ENCODE measurements at places on chromosomes 13 and 19.
A peak's percentile ranks its signal among the peaks of the same experiment; 100 is the strongest.

GRCh38 chr19:41411968-41412265 lies 14.3 kb downstream of the BCKDHA start:
- no peak for DNase-seq

- DNase-seq, result peak; percentile 96
Measured at GRCh38 chr19:12867120-12868099, 13.8 kb downstream of the DNASE2 start.

DNA sequence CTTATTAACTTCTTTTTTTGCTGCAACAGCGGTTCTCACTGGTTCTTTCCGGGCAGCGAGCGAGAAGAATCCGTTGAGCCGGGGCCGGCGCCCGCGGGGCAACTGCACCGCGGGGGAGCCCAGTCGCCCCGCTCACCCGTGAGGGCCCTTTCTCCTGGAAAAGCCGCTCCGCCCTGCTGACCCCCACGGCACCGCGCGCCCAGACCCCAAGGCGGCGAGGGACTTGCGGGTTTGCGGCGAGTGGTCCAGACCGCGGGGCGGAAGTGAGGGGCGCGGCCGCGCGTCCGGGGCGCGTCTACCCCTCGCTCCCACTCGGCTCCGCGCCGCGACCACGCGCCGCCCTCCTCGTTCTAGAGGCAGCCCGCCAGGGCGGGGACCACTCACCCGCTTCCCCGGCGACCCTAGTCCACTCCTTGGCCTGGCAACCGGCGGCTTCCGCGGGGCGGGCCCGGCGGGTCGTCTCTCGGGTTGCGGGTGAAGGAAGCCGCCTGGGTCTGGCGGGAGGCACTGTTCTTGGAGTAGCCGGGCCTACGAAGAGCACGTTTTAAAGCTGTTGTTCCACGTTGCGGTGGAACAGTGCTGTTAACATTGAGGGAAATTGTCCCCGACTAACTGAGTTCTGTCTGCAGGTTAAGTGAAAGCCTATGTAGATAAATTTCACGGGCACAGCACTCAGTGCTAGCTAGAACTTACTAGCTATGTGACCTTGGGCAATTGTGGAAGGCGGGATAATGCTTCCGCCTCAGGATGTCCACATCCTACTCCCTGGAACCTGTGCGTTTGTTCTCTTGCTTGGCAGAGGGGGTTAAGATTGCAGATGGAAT lies at the start of gene NEK3:
NEK3 (minus strand) TSS at position 439 of the 824 bp plus-strand sequence. CDS start 3,406 bp downstream, outside the sequence.
- peak; percentile 86 for DNase-seq

- DNase-seq, result no peak
Measured at GRCh38 chr19:27770095-27770494, 1442.9 kb downstream of the UQCRFS1 start.

GRCh38 chr19:43684326-43684725 lies 14.4 kb upstream of the PLAUR start:
- no peak for DNase-seq

- no peak for DNase-seq
Measured at GRCh38 chr13:86710896-86711295, 911.7 kb upstream of the SLITRK6 start.

DNA sequence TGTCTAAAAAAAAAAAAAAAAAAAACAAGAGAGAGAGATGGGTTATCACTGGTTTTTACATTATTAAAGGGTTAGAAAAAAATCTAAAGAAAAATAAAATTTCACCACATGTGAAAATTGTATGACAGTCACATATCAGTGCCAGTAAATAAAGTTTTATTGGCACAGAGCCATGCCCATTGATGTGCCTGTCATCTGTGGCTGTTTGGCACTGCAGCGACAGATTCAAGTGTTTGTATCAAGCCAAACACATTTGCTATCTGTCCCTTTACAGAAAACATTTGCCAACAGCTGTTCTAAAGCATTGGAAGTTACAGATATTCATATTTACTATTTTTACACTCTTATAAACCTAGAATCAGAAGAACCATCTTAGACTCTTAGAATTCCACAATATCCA lies 16.3 kb downstream of the FCHO1 start:
- DNase-seq, result no peak

GRCh38 chr19:15456871-15457700 lies 7.3 kb downstream of the RASAL3 start:
- DNase-seq, result peak; percentile 74

DNA sequence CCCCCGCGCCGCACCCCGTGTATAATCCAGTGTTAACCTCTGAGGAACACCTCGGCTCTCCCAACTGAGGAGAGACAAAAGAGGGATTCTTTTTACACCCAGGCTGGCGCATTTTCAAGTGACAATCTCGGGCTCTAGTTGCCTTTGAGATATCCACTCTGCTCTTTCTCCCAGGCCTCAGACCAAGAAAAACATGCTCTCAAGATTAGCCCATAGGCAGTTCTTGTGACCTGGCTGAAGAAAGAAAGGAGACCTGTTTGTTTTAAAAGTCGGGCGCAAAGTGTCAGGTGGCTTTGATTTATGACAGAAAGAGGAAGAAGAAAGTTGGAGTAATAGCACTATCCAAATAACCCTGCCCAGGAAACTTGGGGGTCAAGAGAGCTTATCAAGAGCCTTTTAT lies 27.3 kb downstream of the SHISA2 start:
- peak; percentile 37 for DNase-seq

DNA sequence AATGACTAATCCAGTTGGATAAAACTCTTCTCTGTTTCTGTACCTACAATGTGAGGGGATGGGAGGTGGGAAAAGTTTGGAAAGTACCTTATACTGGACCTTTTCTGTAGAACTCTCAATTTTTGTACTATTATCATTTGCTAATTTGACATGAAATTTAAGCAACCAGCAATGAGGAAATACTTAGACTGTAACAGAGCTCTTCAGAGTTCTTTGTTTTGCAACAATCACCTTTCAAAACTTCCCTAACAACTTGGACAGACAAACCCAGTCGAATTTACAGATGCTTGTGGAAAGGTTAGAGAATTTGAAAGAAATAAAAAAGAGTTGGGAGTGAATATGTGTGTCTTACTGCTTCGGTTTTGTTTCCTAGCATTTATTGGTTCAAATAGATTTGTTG lies 16.8 kb downstream of the KBTBD7 start:
- DNase-seq, result no peak

GRCh38 chr13:67308004-67308772 lies 78.1 kb upstream of the PCDH9 start:
- DNase-seq, result no peak

- DNase-seq, result no peak
Measured at GRCh38 chr13:96650301-96650886, 343.9 kb downstream of the OXGR1 start.

GRCh38 chr13:95573221-95573620 lies 20.7 kb downstream of the CLDN10 start:
- DNase-seq, result no peak

DNA sequence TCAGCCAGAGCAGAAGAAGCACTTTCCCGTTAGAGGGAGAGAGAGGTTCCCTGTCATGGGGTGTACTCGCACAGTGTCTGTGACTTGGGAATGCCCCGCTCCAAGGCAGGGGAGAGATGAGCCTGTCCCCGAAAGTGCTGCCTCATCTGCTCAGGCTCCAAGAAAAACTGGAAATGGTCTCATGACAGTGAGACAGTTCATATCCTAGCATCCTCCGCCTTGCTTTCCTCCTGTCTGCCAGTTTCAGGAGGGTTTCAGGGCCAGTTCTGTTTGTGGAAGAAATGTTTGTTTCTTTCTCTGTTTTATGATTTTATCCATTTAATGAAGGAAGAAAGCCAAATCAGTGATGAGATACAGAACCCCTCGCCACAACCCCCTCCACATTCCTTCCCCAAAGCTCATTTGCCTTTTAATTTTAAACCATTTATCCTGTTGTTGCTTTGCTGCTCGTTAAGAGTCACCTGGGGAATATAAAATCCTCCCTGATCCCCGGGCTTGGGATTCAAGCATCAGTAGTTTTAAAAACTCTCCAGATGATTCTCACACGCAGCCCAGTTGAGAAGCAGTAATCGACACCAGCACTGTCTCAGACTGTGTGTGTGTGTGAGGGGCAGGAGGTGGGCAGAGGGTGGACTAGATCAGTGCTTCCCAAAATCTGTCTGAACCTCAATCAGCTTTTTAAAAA lies 144.6 kb upstream of the UBL3 start:
- DNase-seq, result no peak

- no peak for DNase-seq
Measured at GRCh38 chr13:31199527-31199848, 287 bp upstream of the B3GLCT start.

- no peak for DNase-seq
Measured at GRCh38 chr13:74115133-74115532, 19.1 kb downstream of the KLF12 start.

DNA sequence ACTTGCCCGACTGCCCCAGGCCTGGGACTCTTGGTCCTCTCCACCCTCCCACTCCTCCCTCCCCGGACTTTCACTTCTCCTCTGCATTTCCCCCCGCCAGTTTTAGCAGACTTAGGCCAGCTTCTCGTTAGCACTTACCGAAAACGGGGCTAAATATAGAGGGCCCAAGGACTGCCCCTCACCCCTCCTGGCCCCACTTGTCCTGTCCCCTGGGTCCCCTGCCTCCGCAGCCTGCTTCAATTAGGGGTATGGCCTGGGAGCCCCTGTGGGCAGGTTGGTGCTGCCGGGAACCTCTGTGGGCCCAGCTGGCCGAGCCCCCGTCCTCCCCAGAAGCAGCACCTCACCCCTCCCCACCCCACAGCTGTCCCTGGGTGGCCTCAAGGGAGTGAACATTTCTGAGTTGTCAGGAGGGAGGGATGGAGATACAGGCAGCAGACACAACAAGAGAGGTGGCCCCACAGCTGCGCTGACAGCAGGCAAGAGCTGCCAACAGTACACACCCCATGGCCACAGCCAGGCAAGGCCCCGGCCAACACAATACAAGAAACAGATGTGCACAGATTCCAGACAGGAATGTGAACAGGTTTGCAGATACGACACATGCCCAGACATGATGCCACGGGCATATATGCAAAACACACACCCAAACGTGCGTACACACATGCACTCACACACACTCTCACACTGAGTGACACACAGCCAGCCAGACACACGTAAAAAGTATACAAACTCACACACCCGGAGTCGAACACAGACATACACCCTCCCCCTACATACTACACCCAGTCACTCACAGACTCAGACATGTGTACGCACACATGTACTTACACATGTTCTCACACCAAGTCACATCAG lies 2.6 kb downstream of the POU2F2 start:
- no peak for DNase-seq

DNA sequence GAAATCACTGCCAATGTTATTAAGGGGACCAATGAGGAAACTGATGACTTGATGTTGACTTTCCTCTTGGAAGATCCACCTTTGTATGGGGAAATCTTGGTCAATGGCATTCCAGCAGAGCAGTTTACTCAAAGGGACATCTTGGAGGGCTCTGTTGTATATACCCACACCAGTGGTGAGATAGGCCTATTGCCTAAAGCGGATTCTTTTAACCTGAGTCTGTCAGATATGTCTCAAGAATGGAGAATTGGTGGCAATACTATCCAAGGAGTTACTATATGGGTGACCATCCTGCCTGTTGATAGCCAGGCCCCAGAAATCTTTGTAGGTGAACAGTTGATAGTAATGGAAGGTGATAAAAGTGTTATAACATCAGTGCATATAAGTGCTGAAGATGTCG lies 3.4 kb downstream of the FREM2 start:
- DNase-seq, result no peak

- no peak for DNase-seq
Measured at GRCh38 chr13:30071969-30072817, 221.8 kb upstream of the UBL3 start.

DNA sequence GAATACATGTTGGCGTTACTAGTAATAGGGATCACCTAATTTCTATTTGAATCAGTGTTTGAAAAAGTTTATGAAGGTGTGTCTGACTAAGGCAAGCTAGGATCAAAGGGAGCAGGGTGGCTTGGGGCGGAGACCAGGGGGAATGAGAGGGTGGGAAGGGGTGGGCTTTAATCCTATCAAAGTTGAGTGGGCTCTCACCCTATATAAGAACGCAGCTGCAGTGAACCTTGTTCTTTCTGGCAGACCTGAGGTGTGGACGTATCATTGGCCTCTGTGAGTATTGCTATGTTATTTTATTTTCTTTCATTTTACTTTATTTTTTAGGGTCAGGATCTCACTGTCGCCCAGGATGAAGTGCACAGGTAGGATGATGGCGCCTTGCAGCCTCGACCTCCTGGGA lies 37.4 kb downstream of the NLRP12 start:
- no peak for DNase-seq

DNA sequence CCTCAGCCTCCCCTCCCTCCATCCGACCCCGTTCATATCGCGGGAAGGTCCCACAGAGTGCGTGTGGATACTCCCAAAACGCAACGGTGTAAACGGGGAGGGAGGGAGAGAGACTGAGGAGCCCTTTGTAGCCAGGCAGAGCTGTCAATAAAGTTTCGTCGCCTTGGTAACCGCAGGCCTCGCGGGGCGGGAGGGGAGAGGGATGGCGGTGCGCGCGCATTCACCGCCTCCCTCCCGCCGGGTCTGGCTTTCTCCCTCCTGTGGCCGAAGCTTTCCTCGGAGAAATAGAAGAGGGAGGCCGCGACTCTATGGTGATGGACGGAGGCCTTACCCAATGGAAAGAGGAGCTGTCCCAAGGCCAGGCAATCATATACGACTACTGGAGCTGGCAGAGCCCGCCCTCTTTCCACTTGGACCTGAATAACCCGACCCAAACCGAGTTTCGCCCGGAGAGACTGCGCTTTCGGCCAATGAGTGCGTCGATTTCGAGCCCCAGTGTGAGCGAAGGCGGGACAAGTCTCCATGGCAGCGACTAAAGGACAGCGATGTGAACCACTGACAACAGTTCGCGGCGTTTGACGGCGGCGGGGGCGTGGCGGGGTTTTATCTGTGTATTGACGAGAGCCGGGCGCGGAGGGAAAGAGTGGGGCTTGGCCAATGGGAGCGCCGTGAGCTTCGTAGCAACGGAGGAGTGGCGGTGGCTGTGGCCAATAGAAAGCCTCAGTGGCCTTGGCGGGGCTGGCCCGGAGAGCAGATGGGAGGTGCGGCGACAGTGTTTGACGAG lies at the start of gene KMT5C:
KMT5C (plus strand) TSS at position 772 of the 784 bp plus-strand sequence. CDS start 2,061 bp downstream, outside the sequence.
- peak; percentile 100 for DNase-seq

DNA sequence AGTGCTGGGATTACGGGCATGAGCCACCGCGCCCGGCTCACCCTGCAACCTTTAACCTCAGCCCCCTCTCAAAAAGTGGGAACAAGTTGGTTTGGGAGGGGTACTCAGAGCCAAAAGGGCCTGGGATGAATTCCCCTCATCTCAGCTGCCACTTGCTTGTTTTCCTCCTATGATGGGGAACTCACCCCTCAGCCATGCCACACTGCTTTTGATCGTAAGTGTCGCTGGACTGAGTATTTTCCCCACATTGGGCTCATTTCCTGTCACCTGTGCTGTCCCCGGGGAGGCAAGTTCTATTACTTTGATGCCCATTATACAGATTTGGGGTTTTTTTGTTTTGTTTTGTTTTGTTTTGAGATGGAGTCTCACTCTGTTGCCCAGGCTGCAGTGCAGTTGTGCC lies 6.5 kb downstream of the R3HDM4 start:
- no peak for DNase-seq

Measured in H1 (cell line).